ENCODE measurements at places on chromosomes 13 and 19.
A peak's percentile ranks its signal among the peaks of the same experiment; 100 is the strongest.

GRCh38 chr13:61039302-61039701 lies 376.3 kb downstream of the PCDH20 start:
- DNase-seq = no peak

- no peak for DNase-seq
These were observed 13.1 kb upstream of the MZF1 start for GRCh38 chr19:58586133-58586765.

DNA sequence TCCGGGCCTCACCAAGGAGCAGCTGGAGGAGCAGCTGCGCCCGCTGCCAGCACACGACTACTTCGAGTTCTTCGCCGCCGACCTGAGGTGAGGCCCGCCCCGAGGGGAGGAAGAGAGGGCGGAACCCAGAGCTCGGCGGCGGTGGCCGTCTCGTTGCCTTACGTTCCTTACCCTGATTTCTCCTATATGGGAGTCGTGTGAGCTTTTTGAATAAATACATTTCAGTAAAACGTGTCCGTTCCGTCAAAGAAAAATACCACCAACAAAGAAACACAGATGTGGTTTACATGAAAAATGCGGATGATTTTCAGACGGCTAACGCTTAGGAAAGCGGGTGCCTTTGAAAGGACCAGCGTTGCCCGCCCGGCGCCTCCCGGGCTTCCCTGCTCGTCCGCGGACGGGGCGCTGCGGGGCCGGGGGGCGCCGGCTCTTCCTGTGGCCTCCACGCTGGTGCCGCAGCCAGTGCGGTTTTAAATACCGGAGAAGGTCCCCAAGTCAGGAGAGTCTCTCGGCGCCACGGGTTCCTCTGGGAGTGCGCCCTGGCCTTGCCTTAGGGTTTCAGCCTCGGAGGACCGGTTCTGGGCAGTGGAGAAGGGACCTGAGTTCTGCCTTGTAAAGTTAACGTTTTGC lies 755 bp downstream of the UPF3A start:
- peak; percentile 30 for DNase-seq

DNA sequence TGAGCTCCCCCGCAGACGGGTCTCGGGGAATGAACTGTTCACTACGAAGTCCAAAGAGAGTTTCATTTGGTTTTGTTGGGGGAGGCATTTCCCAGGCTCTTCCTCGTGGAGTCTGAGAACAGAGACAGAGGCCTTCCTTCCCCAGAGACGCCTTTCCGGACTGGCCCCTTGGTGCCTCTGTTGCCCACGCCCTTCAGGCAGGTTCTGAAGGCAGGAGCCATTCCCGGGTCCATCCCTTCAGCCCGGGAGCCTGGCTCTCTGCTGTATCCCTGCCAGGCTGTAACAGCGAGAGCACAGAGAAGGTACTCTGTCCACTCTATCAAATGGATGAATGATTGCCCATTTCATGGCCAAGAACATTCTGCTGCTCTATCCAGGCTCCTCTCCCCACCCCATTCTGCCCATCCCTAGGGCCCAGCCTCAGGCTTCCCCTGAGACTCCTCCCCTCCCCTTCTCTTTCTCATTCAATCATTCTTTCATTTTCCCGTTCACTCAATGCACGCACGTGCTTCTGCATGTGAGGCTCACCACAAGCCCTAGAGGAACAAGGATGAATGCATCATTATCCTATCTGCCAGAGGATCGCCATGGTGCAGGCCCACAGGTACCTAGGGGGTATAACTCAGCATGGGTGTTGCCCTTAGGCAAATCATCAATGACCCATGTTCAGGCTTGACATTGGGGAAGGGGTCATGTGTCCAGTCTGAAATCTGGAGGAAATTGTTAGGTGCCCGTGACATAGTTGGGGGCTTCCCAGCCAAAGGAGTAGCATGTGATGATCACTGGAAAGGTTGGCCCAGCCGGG lies 298.6 kb downstream of the ZNF536 start:
- DNase-seq = no peak

DNA sequence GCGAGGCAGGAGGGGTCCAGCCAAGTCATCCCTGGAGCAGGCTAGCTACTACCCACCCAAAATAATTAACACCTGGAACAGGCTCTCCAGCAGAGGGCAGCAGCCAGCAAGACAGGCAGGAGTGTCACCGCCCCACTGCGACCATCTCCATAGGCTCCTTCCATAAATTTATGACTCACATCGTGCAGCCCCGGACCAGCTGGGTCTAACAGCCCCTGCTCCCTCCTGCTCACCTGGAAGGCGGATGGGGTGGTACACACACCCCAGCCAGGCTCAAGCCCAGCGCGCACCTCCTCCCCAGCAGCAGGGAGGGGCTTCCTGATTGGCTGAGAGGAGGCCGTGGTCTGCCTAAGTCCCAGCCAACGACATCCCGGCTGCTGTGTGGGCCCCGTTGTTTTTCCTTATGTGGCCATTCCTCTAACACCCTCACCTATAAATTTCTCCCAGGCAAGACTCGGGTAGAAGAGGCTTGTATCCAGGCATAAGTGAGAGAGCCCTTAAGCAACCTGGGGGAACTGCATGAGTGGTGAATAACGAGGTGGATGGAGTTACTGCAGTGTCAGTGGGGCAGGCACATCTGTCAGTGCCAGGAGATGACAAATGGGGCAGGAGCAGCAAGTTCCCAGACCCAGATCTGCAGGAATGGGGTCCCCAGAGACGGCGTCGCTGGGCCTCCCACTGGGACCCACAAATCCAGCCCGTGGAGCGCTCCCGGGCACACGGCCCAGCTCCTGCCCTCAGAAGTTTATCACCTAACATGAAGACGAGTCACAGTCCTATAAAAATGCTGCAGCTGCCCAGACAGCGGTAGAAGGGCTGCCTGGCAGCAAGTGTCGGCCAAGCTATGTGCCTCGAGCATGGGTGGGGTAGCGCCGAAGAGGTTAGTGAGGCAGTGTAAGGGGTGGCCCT lies 43.1 kb downstream of the CEBPG start:
- peak; percentile 30 for DNase-seq

DNA sequence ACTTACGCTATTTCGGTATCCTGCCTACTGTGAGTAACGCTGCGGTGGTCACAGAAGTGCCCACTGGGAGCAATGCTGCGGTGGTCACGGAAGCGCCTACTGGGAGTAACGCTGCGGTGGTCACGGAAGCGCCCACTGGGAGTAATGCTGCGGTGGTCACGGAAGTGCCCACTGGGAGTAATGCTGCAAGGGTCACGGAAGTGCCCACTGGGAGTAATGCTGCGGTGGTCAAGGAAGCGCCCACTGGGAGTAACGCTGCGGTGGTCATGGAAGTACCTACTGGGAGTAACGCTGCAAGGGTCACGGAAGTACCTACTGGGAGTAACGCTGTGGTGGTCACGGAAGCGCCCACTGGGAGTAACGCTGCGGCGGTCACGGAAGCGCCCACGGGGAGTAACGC lies 52.1 kb upstream of the SOX1 start:
- DNase-seq = no peak

DNA sequence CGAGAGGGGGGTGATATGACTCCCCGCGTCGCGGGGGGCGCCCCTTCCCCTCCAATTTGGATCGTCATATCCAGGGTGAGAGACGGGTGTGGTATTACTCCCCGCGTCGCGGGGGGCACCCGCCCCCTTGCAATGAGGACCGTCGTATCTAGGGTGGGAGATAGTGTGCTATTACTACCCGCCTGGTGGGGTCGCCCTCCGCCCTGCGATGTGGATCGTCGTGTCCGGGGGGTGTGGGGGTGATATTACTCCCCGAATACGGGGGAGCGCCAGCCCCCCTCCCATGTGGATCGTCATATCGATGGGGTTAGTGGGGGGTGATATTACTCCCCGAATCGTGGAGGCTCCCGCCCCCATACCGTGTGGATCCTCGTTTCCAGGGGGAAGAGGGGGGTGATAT lies 29.2 kb upstream of the RGCC start:
- DNase-seq = no peak

- no peak for DNase-seq
These were observed 26.8 kb upstream of the SACS start for GRCh38 chr13:23460309-23460708.

- no peak for DNase-seq
These were observed 58.5 kb upstream of the SLITRK1 start for GRCh38 chr13:83940742-83941141.

- DNase-seq = no peak
These were observed 29.0 kb downstream of the CAPS start for GRCh38 chr19:5943045-5943444.

DNA sequence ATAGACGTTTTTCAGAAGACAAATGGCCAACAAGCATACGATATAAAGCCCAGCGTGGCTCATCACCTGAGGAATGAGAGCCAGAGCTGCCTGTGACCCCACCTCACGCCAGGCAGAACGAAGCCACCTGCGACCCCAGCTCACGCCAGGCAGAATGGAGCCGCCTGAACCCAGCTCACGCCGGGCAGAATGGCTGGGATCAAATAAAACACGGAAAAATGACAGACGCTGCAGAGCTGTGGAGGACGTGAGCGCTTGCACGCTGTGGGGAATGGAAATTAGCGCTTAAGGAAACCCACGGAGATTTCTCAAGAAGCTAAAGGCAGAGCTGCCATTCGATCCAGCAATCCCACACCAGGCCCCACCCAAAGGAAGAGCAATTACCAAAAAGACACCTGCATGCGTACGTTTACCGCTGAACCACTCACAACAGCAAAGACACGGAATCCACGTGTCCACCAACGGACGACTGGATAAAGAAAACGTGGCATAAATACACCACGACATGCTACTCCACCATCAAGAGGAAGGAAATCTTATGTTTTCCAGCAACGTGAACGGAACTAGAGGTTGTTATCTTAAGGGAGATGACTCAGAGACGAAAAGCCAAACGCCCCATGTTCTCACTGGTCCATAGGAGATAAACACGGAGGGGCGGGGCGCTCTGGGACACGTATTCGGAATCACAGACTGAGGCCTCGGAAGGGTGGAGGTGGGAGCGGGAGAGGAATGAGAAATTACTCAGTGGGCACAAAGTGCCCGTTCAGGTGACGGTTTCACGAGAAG lies 30.7 kb upstream of the C13orf46 start:
- DNase-seq = no peak

DNA sequence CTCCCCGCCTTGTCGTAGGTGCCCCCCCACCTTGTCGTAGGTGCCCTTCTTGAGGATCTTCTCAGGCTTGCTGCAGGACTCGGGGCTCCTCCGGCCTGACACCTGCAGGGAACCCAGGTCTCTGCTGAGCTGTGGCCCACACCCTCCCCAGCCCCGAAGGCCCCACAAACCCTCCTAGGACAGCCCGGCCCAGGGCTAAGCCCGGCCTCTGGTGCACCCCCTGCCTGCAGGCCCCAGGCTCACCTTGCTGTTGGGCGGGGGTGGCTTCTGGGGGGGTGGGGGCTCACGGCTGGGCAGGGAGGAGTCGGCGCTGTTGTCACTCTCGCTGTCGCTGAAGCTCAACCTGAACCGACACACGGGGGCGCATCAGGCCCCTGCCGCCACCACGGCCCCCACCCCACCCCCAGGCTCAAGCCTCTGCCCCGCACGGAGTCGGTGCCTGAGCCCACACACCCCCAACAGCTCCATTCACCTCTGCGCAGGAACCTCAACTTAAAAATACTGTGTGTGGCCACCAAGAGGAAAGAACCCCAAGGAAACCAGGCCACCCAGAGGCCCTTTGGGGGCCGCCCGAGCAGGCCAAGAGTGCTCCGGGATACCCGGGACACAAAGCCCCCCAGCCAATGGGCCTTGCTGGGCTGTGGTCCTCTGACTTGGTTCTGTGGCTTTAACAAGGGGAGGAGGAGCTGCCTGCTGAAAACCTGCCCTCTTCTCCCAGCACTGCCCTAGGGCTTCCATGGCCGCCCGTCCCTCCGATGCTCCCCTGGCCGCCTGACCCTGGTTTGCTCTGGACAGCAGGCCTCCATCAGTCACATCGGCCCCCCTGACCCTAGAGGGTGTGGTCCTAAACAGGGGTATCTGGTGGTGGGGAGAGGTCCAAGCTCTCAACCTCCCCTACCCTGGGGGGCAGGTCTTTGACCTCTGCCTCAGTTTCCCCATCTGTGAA lies 65.8 kb downstream of the MLLT1 start:
- no peak for DNase-seq

DNA sequence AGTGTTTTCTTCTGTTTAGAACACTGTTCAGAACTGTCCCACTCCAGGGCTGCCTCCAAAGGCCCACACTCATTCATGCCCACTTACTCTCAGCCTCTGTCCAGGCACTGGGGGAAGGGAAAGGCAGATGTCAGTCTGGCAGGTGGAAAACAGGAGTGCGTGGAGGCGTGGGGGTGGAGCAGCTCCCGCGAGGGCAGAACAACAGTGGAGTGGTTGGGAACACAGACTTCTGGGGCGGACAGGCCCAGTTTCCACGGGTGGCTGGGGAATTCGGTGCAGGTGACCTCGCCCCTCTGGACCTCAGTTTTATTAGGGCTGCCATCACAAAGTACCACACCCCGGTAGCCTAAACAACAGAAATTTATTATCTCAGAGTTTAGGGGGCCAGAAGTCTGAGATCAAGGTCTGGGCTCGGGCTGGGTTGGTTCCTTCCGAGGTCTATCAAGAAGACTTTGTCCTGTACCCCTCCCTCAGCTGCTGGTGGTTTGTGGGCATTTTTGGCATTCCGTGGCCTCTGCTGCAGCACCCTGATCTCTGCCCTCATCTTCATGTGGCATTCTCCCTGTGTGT lies 59.7 kb downstream of the SIPA1L3 start:
- DNase-seq = no peak

DNA sequence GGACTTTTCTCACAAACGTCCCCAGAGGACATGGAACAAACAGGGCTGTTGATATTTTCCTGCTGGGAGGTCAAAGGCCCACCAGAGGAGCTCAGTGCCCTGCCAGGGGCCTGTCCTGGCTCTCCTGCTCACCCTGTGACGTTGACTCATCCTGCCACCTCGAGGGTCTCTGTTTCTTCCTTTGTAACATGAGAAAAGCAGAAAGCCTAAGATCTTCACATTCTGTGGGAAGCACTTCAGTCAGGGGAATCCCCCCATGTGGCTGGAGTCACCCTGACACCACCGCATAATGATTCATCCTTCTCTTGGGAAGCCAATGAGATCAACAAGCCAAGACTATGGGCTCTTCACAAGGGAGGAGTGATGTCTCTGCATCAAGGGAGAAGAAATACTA lies 147.9 kb downstream of the KATNAL1 start:
- DNase-seq = no peak

DNA sequence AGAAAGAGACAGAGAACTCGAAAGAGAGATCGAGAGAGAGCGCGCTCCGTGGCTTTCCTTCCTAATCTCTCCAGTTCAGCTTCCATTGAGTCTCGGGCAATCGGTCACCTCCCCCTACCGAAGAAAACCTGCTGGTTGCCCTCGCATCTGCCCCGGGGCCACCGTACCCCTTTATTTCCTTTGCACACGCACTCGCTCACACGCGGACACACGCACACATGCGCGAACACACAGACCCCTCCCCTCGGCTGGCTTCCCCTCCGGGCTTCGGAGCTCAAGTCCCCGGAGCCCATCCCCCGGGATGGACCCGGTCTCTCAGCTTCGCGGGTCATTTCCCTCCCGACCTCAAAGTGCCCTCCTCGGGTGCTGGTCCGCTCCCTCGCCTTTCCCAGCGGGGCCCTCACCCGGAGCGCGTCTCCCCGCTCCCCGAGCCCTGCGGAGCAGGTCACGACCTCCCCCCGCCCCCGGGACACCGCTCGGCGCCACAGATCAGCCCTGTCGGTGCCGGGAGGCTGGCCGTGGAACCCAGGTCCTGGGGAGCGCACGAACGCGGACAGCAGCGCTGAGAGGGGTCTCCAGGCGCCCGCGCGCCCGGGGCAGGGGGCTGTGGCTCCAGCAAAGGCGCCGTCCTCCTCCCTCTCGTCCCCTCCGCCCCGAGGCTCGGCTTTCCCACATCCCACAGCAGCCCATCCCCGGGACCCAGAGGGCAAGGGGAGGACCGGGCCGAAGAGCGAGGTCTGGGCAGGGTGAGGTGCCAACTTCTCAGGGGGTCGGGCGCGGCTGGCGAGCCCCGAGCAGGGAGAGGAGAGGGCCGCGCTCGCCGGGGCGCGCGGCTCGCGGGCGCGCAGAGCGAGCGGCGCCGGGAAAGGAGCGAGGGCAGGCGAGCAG lies 1.8 kb downstream of the DACH1 start:
- no peak for DNase-seq

- DNase-seq = no peak
These were observed 81.3 kb downstream of the LHFPL6 start for GRCh38 chr13:39521701-39522100.

Measured in amniotic stem cell (primary cell).